NCI-H146 (cell line): ENCODE measurements at places on chromosomes 4 and X.
A peak's percentile ranks its signal among the peaks of the same experiment; 100 is the strongest.

- DNase-seq, result no peak
Observed at GRCh38 chr4:102612210-102612609, 111.1 kb downstream of the NFKB1 start.

DNA sequence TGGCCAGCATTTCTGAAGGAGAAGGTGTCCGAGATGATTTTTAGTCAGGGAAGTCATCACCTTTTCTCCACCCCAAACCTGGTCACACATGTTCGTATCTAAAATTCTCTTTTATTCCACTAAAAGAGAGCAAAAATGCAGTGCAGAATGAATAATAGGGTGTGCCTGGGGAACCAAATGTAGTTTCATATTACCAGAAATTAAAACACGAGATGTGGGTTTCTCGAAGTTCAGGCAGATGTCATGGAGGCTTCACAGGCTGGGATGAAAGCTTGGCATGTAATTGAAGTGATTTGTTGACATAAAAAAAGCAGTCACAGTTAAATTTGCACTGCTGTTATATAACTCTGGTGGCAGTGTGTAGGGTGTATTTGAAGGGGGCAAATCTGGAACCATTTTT is 165.5 kb upstream of the PDE5A start:
- DNase-seq, result no peak

DNA sequence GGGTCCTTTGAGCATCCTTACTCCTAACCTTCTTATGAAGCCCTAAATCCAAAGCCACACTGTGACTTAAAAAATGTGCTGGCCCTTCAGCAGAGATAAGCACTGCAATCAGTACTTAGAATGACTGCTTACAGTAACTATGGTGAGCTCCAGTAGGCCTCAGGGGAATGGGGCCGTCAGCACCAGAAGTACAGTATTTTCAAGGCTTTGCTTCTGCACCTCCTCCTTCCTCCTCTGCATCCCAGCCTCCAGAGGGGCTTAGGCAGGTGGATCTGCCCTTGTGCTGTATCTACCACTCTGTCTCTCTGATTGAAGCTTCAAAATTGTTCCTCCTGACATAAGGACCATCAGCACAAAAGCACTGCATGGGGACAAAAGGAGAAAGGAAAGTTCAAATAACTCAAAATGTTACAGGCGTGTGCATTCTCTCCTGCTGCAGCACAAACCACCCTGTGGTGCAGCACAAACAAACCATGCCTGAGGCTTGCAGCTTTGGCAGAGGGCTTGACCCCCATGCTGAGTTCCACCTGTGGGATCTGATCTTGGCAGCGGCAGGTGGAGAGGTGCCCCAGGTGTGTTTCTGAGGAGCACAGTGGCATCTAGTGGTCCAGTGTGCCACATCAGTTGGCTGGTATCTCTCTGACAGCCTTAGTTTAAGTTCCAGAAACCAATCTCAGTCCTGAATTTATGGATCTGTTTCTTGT is 164.7 kb downstream of the SOWAHB start:
- peak; percentile 99 for DNase-seq

DNA sequence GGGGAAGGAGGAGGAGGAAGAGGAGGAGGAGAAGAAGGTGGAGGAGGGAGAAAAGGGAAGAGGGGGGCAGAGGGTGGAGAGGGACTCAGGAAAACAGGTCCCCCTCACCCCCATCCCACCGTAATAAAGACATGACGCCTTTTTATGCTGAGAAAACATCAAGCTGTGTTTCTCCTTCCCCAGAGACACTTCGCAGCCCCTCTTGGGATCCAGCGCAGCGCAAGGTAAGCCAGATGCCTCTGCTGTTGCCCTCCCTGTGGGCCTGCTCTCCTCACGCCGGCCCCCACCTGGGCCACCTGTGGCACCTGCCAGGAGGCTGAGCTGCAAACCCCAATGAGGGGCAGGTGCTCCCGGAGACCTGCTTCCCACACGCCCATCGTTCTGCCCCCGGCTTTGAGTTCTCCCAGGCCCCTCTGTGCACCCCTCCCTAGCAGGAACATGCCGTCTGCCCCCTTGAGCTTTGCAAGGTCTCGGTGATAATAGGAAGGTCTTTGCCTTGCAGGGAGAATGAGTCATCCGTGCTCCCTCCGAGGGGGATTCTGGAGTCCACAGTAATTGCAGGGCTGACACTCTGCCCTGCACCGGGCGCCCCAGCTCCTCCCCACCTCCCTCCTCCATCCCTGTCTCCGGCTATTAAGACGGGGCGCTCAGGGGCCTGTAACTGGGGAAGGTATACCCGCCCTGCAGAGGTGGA is 45.3 kb upstream of the SHOX start:
- DNase-seq, result no peak

GRCh38 chr4:120842031-120842430 is 80.5 kb downstream of the PRDM5 start:
- no peak for DNase-seq

GRCh38 chr4:187271848-187272247 is 548.2 kb upstream of the FAT1 start:
- DNase-seq, result no peak
